ENCODE measurements at places on chromosomes 16 and 17. TPM values are rescaled to one million over a fixed set of nuclear protein-coding genes. Genes with fewer than 3 reads are reported as not detected.

Gene FZD2
- 12.5 TPM for total RNA-seq

DNA sequence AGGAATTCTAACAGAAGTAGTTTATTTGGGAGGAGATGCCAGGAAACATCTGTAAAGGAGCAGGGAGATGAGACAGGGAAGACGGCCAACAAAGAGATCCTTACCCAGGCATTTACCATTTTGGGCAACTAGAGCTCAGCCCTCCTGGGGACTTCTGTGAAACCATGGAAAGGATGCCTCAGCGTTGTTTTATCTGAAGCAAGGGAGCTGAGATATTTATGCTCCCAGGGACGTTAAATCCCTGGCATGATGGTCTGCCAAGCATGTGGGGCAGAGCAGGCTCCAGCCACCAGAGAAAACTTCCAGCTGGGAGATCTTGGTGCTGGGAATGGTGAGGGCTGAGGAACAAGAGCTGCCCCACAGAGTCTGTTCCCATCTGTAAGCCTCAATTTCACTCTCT is 114.8 kb upstream of the FOXF1 start:
- no peak overlapping the region for H3K27ac ChIP-seq
- no peak for DNase-seq
- no peaks in the 10 kb centered on the region for H3K36me3 ChIP-seq
- H3K4me1 ChIP-seq, result peaks cover 4% of the 10 kb centered on the region
- H3K4me3 ChIP-seq, result no peak overlapping the region
- H3K27me3 ChIP-seq, result no peaks in the 10 kb centered on the region

Gene CA7
- not detected for total RNA-seq

Gene LLGL2
- total RNA-seq, result 159 TPM

DNA sequence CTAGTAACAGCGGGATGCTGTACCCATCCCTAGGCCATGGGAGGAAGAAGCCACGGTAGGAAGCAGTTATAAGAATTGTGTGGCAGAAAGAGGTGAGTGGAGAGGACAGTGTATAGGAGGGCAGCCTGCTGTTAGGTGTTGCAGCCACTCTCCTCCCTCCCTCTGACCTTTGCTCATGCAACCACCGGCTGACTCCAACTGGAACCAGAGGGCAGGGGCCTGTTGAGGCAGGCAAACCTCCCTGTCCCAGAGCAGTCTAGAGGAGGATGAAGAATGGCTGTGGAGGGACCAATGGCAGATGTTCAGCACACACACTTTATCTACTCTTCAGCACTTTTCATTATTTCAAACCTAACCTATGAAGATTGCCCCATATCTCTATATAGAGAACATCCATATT is 2.2 kb downstream of the TXNL4B start:
- no peak for DNase-seq
- H3K4me1 ChIP-seq, result peaks cover 31% of the 10 kb centered on the region
- H3K27me3 ChIP-seq, result no peaks in the 10 kb centered on the region
- peaks cover 40% of the 10 kb centered on the region for H3K36me3 ChIP-seq

GRCh38 chr17:3506054-3506453 is 30.3 kb downstream of the ASPA start:
- H3K27ac ChIP-seq, result no peak overlapping the region
- no peak for DNase-seq
- no peak overlapping the region for H3K4me3 ChIP-seq
- H3K36me3 ChIP-seq, result no peaks in the 10 kb centered on the region
- no peaks in the 10 kb centered on the region for H3K4me1 ChIP-seq

DNA sequence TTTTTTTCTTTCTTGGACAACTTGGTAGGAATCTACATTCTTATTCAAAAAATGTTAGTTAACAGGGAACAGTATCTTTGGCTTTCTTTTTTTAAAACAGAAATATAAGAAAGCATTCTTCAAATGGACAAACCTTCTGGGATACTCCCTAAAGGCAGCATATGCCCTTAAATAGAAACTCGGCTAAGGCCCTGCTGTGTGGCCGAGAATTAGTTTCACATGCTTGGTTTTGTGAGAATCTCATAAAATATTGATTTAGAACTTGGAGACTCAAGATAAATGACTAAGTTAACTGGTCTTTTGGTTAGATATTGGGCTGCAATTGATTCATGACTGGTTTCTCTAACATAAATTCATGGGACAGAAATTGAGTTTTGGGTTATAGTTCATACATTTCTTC is 359.9 kb upstream of the XYLT1 start:
- no peak overlapping the region for H3K27ac ChIP-seq
- no peak for DNase-seq
- H3K27me3 ChIP-seq, result no peaks in the 10 kb centered on the region
- H3K4me1 ChIP-seq, result no peaks in the 10 kb centered on the region
- H3K4me3 ChIP-seq, result no peak overlapping the region

Gene DNASE1L2
- total RNA-seq, result not detected

Gene EME1
- total RNA-seq, result 12.1 TPM

Gene MYH2
- 0.09 TPM for total RNA-seq

Gene PRAC1
- total RNA-seq, result not detected

Gene CHST4
- total RNA-seq, result 0.34 TPM

- H3K27me3 ChIP-seq, result no peaks in the 10 kb centered on the region
- H3K36me3 ChIP-seq, result no peaks in the 10 kb centered on the region
- DNase-seq, result no peak
- H3K4me1 ChIP-seq, result no peaks in the 10 kb centered on the region
- H3K4me3 ChIP-seq, result no peak overlapping the region
- H3K27ac ChIP-seq, result no peak overlapping the region
These were observed 24.0 kb downstream of the TAT start for GRCh38 chr16:71552698-71553503.

- no peak for DNase-seq
- H3K4me1 ChIP-seq, result peaks cover under 1% of the 10 kb centered on the region
- H3K27me3 ChIP-seq, result no peaks in the 10 kb centered on the region
- no peaks in the 10 kb centered on the region for H3K36me3 ChIP-seq
These were observed 5.9 kb upstream of the XYLT1 start for GRCh38 chr16:17476414-17477259.
